ENCODE measurements at places on chromosomes 6 and 20.

DNA sequence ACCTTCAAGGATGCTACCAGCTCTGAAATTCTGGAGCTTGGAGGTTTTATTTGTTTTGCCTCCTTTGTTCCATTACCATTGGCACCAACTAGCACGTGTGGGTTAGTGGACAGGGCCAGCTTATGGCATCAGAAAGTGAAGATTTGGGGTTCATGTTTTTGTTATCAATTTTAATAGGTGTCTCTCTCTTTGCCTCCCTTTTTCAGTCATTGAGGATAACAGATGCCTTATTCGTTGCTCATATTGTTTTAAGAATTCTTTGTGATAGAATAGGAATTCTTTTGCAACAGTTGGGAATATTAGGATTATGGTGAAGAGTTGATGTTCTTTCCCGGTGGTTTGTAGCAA is 22.9 kb downstream of the TMC2 start:
- no peak for DNase-seq

GRCh38 chr6:145743332-145743731 is 8.0 kb upstream of the EPM2A start:
- DNase-seq: no peak

GRCh38 chr20:2320813-2321658 is 25.2 kb downstream of the TGM3 start:
- no peak for DNase-seq

- no peak for DNase-seq
Observed at GRCh38 chr6:32949113-32949512, 3.8 kb downstream of the HLA-DMA start.

DNA sequence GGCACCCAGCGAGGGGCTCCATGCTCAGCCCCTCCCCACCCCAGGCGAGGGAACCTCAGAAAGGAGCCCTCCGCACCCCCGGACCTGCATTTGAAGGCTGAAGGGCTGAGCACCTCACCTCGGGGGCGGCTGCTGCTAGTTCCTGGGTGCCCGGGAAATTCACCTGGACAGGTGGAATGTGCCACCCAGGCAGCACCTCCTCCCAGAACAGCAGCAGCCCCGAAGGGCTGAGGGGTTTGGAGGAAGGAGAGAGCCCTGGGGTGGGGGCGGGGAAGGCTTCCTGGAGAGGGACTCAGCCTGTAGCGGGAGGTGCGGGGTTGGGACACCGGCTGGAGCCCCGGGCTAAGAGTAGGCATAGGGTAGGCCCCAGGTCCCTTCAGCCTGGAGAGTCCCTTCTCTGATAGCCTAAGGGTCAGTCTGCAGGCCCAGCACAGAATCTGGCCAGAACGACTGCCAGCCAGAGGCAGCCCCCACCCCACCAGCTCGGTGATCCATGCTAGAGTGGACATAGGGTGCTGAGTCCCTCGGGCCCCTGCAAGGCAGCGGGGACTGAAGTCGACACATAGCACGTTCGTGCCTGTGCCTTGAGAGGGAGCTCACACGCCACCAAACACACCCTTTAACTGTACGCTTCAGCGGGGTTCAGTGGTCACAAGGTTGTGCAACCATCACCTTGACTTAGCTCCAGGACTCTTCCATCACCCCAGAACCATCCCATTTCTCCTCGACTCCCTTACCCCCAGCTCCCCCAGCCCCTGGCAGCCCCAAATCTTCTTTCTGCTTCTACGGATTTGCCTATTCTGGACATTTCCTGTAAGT is 180.9 kb downstream of the TAF4 start:
- no peak for DNase-seq

GRCh38 chr6:48150701-48151100 is 39.7 kb upstream of the PTCHD4 start:
- no peak for DNase-seq
